ENCODE measurements at places on chromosomes 2 and 18.
A peak's percentile ranks its signal among the peaks of the same experiment; 100 is the strongest.

- DNase-seq, result no peak
Observed at GRCh38 chr2:128596396-128597120, 277.9 kb upstream of the HS6ST1 start.

GRCh38 chr18:23542461-23542860, 39.1 kb downstream of the RMC1 start:
- DNase-seq, result no peak

DNA sequence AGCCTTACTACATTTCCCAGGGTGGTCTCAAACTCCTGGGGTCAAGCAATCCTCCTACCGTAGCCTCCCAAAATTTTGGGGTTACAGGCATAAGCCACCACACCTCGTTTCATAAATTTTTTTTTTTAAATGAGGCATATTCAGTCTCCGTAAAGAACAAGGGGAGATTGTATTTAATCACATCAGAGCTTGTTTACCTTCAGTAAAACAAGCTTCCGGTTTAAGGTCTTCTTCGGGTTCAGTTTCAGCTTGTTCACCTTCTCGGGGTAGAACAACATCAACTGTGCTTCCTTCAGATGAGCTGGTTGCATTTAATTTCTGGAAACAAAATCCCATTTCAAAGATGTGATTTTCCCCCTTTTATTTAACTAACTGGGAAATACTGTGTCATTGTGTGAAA, 88.6 kb downstream of the SCN3A start:
- DNase-seq, result no peak

- DNase-seq, result no peak
Observed at GRCh38 chr18:31103423-31103822, 1.2 kb upstream of the DSC2 start.

- no peak for DNase-seq
Observed at GRCh38 chr2:147773479-147773878, 71.3 kb upstream of the ACVR2A start.

DNA sequence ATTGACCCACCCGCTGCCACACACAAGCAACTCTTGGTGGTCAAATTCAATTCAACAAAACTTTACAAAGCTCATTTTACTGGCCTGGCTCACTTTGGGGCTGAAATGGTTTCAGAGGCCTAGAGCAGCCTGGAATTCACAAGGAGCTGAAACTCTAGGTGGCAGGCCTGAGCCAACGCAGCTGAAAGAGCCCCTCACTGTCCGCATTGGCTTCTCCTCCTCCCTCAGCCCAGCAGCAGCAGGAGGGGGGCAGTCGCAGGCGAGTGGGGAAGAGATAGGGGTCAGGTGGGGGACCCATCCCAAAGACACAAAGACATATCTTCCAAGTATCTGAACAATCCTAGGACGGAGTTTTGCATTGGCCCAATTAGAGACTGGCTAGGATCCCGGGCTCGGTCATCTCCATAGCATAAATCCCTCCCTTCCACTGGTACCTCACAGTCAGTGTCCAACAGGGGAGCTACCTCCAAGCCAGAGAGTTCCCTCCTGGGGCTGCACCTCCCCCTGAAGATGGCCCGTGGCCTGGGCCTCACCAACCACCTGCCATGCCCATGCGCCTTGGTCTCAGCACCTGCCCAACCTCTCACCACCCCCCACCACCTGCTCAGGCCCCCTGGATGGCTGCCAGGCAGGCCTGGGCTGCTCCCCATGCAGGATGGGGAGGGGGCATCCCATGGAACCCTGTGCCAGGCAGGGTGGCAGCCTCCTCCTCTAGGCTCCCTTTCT, 113.4 kb downstream of the ZBTB7C start:
- DNase-seq, result no peak

- DNase-seq, result peak; percentile 24
Observed at GRCh38 chr2:170815746-170816503, 762 bp upstream of the GAD1 start.

GRCh38 chr2:13745330-13745729, 887.2 kb upstream of the LRATD1 start:
- no peak for DNase-seq

GRCh38 chr2:100264651-100265050, 57.6 kb downstream of the LONRF2 start:
- DNase-seq, result no peak

- no peak for DNase-seq
Observed at GRCh38 chr2:269356-270030, 4.7 kb downstream of the ACP1 start.

- peak; percentile 36 for DNase-seq
Observed at GRCh38 chr2:231687133-231687852, 21.0 kb upstream of the PTMA start.

GRCh38 chr2:122748552-122749011, 993.1 kb downstream of the TSN start:
- no peak for DNase-seq

GRCh38 chr2:168171059-168171762, 76.2 kb downstream of the STK39 start:
- no peak for DNase-seq

GRCh38 chr2:45851576-45852304, 200.3 kb downstream of the PRKCE start:
- no peak for DNase-seq

DNA sequence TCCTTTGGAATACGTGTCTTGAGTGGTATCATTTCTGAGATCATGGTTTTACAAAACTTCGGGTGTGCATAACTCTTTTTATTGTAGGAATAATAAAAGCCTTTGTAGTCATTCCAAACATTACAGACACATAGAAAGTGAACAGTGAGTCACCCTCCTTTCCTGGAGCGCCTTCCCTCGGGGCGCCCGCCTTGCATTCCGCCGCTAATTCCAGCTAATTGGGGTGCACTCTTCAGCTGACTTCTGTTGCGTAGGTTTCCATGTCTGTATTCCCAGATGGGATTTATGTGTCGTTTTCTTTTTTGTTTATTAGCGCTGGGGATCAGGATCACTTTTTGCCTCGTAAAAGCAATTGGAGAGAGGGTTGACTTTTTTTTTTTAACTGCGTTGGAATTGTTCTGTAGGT, 18.7 kb downstream of the SH3BP4 start:
- no peak for DNase-seq

DNA sequence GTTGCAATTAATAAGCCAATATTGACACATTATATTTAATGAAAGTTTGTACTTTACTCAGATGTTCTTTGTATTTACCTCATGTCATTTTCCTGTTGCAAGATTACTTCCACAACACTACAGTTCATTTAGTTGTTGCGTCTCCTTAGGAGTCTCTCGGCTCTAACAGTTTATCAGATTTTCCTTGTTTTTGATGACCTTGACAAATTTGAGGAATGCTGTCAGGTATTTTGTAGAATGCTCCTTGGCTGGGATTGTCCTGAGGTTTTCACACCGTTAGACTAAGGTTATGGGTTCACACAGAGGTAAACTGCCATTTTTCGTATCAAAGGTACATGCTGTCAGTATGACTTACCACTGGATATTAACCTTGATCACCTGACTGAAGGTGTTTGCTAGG, 416.6 kb upstream of the TNP1 start:
- DNase-seq, result no peak

DNA sequence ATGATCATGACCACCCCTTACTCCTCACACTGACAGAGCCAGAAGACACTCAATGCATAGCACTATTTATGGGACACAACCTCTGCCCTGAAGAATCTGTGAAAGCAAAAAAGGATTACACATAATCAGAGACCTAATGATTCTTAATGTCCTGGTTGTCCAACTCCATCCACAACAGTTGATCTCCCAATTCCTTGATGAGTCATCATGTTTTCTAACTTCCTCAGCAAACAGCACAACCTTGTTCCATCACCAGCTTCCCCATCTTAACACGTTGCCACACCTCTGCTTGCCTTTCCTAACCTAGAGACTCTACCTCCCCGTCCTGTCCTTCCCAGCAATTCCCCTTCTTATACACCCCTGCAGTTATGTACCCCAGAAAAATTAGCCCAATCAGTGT, 13.2 kb upstream of the MARCHF4 start:
- no peak for DNase-seq

GRCh38 chr2:122590524-122590923, 835.1 kb downstream of the TSN start:
- no peak for DNase-seq

DNA sequence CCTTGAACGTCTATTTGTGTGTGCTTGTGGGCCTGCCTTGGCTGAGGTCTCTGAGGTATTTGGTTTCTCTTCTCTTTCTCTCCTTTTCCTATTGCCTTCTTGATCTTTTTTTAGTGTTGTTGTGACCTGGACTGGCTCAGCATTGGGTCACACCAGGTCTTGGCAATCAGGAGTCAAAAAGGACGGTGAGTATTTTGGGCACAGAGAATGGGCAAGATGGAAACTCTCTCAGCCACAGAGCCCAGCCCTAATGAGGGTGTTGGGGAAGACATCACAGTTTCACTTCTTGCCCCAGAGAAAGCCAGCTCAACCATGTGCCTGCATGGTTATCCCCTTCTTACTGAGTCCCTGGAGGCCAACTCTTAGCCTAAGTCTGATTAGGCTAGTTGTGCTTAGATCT, 13.7 kb upstream of the INO80C start:
- DNase-seq, result no peak

- no peak for DNase-seq
Observed at GRCh38 chr2:128490881-128491691, 172.4 kb upstream of the HS6ST1 start.

- DNase-seq, result no peak
Observed at GRCh38 chr18:11577271-11578112, 31.9 kb upstream of the SLC35G4 start.

DNA sequence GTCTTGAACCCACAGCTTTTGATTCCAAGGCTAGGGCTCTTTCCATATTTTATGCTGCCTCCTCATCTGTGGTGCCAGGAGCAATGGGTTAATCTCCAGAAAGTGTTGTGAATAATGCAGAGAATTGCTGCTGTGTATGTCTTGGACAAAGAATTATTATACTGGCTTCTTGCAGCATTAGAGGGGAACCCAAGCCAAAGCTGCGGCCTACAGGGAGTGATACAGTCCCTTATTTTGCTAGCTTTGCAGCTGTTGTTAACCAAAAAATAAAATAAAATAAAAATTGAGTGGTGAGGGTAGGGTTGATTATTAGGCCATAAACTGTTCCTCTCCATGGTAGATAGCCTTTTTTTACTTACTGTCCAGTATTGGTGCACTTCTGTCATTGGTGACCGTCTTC, 16.7 kb downstream of the WIPF1 start:
- DNase-seq, result no peak

DNA sequence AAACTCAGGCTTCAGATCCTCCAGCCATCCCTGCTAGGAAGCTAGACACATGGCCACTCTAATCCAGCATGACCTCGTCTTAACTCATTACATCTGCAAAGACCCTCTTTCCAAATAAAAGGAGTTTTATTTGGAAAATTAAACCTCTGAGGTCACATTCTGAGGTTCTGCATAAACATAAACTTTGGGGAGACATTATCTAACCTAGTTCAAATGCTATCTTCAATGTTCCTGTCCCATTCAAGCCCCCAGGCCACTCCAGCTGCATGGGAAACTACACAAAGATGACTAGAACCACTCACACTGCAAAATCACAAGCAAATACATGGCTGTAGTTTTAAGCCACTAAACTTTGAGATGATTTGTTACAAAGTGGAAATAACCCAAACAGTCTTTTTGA, 99.0 kb upstream of the RNF152 start:
- no peak for DNase-seq

DNA sequence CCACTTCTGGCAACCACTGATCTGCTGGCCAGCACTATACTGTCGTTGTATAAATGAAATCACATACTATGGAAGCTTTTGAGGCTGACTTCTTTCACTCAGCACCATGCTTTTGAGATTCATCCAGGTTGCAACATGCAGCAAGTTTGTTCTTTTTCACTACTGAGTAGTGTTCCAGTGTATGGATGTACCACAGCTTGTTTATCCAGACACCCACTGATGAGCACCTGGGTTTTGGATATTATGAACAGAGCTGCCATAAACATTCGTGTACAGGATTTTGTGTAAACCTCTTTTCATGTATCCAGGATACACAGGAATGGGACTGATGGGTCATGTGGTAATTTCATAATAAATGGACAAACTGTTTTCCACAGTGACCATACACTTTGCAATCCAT, 10.7 kb downstream of the ERCC3 start:
- no peak for DNase-seq

GRCh38 chr18:56973487-56973886, 173.4 kb upstream of the BOD1L2 start:
- DNase-seq, result no peak
